MV-4-11 (cell line): ENCODE measurements at places on chromosomes 12 and 14.

DNA sequence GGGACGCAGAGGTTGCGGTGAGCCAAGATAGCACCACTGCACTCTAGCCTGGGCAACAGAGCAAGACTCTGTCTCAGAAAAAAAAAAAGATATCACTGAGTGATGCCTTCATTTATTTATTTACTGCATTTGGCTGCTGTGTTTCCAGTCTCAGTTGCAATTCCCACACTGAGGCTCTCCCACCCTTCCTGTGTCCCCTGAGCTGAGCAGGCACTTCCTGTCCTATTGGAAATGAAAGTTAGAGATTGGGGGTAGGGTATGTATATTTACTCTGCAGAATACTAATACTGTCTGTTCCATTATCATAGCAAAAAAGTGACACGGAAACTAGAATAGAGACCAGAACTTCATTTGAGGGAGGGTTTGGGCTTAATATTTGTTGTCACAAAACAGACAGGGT is 1.6 kb upstream of the RBMS2 start:
- no peak for DNase-seq

- peak; percentile 64 for DNase-seq
Observed at GRCh38 chr14:60648934-60649874, at the start of gene SIX1. Gene SIX1, minus strand, starts transcription at chr14:60649477. Its CDS starts 288 bp downstream, at chr14:60649189.

- DNase-seq: no peak
Observed at GRCh38 chr12:46900734-46901463, 75.1 kb upstream of the SLC38A4 start.

DNA sequence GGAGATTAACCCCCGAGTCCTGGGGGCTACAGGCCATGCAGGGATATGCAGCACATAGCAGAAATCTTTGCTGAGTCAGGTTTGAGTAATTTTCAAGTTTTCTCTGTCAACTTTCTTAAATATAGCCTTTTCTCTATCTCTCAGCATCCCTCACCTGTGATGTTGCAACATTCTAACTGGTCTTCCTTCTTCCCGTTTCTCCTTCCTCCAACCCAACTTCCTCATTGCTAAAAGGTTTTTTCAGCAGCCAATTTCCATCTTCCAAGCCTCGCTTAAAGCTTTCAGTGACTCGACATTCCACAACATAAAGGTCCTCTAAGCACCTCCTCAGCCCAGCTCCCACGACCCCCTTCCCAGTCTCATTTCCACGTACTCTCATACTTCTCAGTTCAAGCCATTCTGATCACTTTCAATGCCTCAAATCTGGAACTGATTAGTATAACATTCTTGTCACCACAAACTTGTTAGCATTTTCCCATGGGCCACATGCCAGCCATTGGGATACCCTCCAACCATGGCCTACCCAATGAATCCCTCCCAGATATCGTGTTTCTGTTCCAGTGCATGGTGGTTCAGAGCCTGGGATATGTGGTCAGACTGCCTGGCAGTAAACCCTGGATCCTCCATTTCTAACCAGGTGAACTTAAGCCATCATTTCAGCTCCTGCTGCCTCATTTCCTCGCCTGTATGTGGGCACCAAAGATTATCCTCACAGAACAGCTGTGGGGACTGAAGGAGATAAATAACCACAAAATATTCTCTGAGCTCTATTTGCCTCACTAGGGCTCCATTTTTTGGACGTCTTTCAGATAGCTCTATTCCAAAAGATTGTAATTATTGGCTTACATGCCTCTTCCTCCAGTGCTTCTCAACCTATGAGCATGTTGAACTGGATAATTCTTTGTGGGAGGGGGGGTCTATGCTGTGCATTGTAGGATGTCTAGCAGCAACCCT is 65.8 kb downstream of the KCNK10 start:
- peak; percentile 55 for DNase-seq

GRCh38 chr14:55976219-55976618 is 142.0 kb upstream of the PELI2 start:
- no peak for DNase-seq

DNA sequence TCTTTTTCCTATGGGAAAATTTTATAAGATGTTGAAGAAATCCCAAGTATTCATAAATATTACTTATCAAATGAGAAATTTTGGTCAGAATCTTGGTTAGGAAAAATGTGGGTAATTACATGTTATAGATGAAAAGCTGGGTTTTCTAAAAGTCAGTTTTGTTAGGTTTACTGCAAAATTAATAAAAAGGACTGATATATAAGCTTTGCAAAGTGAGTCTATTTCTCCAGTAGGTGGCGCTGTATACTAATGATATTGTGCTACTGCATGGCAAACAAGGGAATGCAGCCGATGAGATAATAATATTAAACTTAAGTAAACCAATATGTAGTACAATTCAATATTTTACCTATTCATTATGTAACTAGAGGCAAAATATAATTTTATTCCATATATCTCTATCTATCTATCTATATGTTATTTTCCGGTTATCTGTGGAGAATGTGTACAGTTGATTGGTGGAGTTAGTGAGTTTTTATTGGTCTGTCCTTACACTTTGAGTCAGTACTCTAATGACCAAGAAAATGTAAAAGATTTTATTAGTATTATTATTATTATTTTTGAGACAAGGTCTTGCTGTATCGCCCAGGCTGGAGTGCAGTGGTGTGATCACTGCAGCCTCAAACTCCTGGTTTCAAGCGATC is 32.9 kb downstream of the MIPOL1 start:
- peak; percentile 37 for DNase-seq

DNA sequence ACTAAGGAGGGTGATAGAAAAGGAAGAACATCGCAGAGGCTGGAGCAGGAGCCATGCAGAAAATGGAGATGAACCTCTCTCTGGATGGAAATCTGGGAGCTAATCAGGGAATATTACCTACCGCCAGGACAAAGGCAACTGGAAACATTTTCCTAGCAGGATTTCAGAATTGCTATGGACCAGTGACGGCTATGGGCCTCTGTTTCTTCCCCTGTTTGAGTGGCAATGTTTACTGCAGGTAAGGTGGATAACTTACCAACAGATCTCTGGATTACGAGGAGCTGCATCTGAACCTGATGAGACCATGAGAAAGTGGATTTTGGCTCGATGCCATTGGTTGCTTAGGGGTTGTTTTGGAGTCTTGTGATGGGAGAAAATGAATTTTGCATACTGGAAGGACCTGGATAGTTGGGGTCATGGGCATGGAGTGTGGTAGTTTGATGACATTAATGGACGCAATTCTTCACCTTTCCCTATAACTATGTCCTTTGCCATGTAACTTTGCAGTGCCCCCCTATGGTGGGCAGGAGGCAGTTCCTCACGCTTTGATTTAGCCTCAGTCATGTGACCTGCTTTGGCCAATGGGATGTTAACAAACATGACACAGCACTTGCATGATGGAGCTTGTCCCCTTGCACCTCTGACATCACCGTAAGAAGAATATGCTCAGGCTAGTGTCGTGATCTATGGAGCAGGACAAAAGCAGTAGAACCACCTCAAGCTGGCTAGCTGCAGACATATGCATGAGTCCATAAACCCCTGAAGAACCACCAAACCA is 51.1 kb downstream of the CALM1 start:
- DNase-seq: no peak

- peak; percentile 98 for DNase-seq
Observed at GRCh38 chr12:47868552-47869031, 36.2 kb downstream of the VDR start.

GRCh38 chr14:36928432-36928831 is 244.0 kb downstream of the SLC25A21 start:
- no peak for DNase-seq

- no peak for DNase-seq
Observed at GRCh38 chr12:101173197-101173749, 36.8 kb downstream of the SLC5A8 start.

DNA sequence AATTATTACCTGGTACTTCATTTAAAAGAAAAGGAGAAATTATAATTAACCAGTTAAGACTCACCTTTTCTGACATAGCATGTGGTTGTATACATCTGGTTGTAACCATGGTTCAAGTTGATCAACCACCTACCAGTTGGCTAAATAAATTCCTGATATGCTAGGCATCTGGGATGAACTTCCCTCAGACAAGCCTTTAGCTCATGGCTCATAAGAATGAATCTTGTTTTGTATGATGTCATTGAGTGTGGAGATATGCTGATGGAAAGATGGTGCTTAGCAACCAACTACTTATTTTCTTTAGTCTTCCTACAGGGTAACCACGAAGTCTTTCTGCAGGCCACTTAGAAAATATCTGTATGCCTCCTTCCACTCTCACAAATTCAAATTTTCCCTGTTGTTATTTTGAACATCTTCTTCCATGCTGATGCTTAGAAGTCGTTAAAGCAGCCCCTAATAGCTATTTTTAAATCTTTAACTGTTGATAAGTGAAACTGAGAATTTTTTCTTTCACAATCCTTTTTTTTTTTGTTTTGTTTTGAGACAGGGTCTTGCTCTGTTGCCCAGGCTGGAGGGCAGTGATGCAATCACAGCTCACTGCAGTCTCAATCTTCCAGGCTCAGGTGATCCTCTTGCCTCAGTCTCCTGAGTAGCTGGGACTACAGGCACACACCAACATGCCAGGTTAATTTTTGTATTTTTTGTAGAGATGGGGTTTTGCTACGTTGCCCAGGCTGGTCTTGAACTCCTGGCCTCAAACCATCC is 51.9 kb upstream of the PTHLH start:
- no peak for DNase-seq

DNA sequence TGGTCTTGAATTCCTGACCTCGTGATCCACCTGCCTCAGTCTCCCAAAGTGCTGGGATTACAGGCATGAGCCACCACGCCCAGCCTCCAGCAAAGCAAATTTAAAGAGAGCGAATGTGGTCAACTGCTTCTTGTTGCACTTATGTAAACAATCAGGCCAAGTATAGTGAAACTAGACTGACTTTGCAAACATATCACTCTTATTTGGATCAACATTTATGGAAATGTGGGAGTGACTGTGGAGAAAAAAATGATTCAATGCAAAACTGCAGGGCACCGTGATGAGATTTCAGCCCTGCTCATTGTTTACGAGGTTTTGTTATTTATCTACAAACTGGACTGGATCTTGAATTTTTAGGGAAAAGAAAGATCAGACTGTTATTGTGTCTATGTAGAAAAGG is 28.1 kb downstream of the TMEM121 start:
- DNase-seq: no peak

DNA sequence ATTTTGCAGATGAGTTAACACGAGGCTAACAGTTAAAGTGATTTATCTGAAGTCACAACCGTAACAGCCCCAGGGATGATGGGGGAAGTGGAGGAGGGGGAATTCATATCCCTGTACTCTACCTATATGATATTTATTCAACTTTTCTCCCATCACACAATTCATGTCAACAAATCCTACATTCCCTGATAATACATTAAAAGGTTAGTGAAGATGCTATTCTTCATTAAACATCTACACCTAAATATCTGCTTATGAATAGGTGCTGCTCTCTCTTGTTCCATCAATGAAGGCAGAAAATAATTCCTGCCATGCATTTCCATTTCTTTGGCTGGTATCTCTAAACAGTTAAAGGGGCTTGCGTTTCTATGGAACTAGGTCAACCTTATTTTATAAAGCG is 6.8 kb downstream of the YBX3 start:
- DNase-seq: no peak

DNA sequence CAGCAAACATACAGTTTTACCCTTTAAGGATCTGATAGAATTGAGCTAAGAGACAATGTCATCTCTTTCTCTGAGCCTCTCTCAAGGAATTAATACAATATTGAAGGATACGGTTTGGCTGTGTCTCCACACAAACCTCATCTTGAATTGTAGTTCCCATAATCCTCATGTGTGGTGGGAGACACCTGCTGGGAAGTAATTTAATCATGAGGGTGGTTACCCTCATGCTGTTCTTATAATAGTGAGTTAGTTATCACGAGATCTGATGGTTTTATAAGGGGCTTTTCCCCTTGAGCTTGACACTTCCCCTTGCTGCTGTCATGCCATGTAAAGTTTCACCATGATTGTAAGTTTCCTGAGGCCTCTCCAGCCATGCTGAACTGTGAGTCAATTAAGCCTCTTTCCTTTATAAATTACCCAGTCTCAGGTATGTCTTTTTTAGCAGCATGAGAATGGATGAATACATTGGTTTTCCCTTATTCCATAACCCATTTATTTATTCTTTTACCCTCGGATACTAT is 47.6 kb downstream of the TMEM30B start:
- DNase-seq: no peak

DNA sequence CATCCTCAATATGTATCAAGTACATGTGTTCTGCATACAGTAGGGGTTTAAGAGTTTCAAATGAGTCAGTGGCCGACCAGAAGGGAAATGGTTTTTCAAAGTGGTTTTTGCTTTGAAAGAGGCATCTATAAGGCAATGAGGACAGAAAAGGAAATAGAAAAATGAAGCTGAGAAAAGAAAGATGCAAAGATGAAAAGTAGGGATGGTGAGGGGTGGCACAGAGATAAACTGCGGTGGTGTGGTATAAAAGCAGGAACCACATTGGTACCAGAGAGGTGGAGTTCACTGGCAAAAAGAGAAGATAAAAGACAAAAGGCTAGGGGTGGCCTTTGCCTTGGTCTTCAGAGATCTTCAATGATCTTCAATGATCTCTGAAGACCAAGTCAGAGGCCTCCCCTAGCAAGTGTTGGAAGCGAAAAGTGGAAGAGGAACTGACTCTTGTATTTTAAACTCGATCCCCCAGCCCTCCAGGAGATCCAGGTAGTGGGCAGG is 144.0 kb upstream of the KRR1 start:
- DNase-seq: peak; percentile 20

GRCh38 chr14:50964683-50965390 is 20.6 kb upstream of the PYGL start:
- DNase-seq: no peak

- no peak for DNase-seq
Observed at GRCh38 chr14:76827696-76828296, 1.6 kb downstream of the LRRC74A start.

GRCh38 chr14:99737451-99737951 is 53.4 kb downstream of the CYP46A1 start:
- DNase-seq: no peak

GRCh38 chr14:31480156-31480555 is 7.7 kb downstream of the GPR33 start:
- no peak for DNase-seq

GRCh38 chr12:23446746-23447145 is 502.7 kb downstream of the SOX5 start:
- DNase-seq: no peak

DNA sequence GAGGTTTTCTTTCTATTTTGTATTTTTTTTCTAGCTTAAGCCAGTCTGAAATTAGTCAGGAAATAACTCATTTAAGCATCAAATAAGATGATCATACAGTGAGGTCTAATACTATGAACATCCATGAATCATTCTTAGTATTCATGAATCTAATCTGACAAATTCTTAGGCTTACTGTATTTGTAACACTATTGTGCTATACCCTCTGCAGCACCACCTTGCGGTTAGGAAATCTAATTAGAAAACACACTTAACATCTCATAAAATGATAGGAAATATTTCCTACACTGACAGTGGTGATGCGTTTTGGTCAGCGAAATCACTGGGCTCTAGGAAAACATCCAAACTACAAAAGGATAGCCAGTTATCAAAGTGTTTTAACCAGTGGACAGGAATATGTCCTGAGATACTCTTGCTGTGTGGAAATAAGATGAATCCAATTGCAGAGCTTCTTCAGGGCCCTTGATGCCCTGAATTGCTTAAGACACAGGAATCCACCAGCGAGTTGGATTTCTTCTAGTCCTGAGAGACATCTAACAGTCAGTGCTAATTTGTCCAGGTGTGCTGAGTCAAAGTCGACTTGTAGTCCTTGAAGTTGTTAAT is 109.3 kb upstream of the MYF6 start:
- no peak for DNase-seq

- DNase-seq: peak; percentile 41
Observed at GRCh38 chr12:53336181-53336681, at the start of gene SP7. Gene SP7, minus strand, starts transcription at chr12:53336354. Its CDS starts 708 bp downstream, at chr12:53335646.
